ENCODE measurements at places on chromosomes 3 and 15.

DNA sequence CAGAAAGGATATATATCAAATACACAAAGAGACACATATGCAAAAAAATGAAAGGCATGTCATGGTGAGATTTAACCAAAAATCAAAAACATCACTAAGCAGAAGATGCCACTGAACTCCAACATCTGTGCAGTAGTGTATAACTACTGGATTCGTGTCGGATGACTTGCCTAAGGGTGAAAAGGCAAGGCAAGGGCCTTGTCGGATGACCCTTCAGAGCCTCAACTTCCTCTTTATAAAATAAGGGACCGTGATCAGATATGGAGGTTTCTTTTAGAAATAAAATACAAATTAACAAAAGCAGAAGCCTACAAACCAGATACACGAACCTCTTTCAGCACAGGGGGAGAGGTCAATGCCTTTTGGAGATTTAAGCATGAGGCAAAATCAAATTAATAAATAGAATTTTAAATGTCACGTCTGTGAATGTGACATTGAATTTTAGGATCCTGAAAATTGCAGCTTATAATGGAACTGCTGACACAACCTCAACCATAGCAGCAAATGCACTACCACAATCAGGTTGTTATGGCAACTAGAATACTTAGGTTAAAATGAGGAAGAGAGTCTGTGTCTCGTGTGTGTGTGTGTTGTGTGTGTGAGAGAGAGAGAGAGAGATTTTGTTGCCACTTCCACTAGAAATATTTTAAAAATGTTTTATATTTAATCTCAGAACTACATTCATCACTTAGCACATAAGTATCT is 8.3 kb upstream of the CHRM5 start:
- no peak for DNase-seq

- DNase-seq, result no peak
Observed at GRCh38 chr3:190008432-190008831, 112.3 kb downstream of the P3H2 start.

GRCh38 chr3:98553021-98553563 is 21.3 kb downstream of the GPR15 start:
- no peak for DNase-seq

DNA sequence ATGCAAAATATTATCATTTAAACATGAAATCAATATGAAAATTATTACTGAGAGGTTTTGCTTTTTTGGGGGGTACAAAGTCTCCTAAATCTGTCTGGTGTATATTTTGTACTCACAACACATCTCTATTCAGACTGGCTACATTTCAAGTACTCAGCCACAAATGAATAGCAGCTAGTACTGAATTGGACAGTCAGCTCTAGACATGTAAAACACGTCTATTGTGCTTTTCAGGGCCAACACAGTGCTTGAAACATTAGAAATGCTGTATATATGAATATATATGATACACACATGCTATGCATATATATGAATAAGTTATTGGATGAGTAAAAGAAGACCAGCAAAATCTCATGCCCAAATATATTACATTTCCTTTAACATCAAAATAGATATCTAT is 103.8 kb upstream of the CFAP20DC start:
- DNase-seq, result no peak

- DNase-seq, result no peak
Observed at GRCh38 chr15:88518903-88519302, 27.6 kb downstream of the DET1 start.

DNA sequence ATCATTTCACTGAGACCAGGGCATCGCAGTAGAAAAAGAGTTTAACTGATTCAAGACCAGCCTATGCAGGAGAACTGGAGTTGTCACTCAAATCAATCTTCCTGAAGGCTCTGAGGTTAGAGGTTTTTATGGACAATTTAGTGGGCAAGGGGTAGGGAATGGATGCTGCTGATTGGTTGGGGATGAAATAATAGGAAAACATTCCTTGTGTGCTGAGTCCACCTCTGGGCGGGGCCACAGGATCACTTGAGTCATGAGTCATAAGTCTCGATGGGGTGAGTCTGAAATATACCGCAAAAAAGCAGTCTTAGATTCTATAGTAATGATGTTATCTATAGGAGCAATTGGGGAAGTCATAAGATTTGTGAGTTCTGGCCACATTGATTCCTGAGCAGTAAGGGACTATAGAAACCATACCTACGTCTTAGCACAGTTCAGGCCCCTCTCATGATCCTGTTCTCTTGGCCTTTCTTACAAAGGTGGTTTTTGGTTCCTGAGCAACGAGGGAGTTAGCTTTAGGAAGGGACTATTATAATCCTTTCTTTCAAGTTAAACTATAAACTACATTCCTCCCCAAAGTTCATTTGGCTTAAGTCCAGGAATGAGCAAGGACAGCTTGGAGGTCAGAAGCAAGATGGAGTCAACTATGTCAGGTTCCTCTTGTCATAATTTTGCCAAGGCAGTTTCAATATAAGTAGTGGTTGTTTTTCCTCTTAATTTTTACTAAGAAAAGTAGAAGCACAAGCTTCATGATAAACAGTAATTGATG is 2.7 kb upstream of the OPA1 start:
- DNase-seq, result no peak

GRCh38 chr3:46065294-46065705 is 38.0 kb upstream of the XCR1 start:
- no peak for DNase-seq

GRCh38 chr3:15531346-15531745 is 9.8 kb upstream of the COLQ start:
- no peak for DNase-seq

GRCh38 chr15:39056357-39056756 is 491.7 kb upstream of the RASGRP1 start:
- DNase-seq, result no peak

DNA sequence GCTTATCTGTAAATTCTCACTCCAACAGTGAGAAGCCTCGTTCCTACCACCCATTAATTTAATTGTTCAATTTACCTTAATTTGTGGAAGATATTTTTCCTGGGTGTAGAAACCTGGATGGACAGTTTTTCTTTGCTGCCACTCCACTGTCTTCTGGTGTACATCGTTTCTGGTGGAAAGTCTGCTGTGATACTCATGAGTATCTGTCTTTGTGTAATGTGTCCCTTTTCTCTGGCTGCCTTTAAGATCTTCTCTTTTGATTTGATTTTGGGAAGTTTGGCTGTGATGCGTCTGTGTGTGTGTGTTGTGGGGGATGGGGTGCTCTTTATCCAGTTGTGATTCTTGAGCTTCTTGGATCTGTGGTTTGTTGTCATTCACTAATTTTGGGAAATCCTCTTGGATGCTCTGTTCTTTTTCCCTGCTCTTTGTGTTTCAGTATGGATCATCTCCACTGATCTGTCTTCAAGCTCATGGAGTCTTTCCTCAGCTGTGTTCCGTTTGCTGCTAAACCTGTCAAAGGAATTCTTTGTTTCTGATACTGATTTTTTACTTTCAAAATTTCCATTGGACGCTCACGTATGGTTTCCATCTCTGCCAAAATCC is 42.2 kb upstream of the NR2C2 start:
- no peak for DNase-seq

GRCh38 chr3:31341130-31341529 is 191.6 kb upstream of the STT3B start:
- DNase-seq, result no peak

DNA sequence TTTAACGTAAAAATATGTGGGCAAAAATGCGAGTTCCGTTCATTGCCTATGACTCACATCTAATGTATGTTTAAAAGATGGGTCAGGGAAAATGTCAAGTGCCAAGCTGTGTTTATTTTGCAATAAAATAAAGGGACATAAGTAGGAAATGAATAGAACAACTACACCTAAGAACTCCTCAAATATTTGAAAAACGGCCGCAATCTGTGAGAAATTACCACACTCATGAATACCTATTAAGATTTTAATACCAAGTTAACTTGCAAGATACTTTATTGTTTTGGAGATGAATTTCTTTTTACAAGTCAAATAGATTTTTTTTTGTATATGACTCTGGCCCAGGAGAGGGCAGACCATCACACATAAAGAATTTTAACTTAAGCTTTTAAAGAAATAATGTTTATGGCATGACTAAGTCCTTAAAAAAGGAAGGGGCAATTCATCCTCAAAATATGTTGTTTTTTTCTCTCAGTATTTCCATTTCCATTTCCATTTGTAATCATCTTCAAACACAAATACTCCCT is 152.7 kb downstream of the SUCNR1 start:
- peak; percentile 88 for DNase-seq

DNA sequence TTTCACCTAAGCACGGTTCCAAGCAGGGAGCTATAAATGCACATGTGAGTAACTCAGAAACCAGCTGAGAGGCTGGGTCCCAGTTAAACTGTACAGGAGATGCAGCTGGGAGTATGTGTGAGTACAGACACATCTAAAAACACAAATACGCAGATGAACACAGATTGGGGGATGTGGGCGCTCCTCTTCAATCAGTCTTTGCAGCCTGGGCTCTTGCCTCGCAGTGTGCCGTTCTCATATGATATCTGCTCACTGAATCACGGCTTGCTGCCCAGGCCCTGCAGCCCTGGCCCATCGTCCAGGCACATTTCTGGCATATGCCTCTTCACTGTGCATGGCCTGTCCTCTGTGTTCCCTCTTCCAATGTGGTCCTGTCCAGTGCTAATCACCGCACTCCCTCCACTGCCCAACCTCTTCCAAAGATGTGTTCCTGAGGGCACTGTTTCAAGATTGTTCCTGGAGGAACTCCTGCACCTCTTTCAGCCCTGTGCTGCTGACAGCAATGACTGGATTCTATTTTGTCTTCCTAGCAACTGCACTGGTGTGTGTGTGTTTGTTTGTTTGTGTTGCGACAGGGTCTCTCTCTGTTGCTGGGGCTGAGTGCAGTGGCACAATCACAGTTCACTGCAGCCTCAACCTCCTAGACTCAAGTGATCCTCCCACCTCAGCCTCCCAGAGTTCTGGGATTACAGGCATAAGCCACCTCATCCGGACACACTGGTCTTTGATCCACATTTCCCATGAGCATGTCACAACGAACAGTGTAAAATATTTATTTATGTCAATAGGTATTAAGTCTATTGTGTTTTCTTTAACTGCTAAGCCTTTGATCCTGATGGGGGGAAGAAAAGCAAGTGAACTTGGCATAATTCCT is 17.0 kb downstream of the CA12 start:
- no peak for DNase-seq

GRCh38 chr15:65368302-65369211 is 9.2 kb downstream of the IGDCC3 start:
- no peak for DNase-seq

DNA sequence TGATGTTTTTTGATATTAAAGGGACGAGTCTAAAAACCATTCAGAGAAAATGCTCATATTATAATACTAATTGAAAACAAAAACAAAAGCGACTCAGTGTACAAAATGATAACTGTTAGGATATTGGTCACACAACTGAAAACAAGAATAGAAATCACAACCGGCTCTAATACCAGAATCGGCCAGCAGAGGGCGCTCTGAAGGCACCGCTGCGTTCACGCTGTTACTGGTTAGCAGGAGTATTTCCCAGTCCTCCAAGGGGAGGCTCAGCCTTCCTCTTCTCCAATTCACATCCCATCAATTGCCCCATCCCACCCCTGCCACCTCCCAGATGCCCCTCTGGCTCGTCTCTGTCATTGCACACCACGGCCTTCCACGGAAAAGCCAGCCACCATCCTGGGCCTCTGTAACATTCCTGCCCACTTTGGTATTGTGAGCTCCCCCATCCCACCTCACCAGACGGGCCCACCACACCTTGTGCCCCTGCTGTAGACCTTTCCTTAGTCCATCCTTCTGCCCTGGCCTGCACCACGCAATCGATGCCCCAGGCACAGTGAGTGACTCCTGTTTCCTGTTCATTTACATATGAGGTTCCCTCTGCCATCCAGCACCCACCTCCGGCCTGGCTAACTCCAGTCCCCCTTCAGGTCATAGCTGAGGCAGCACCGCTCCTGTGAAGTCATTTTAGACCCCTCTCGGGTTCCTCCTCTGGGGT is 8.5 kb downstream of the FAM107A start:
- peak; percentile 76 for DNase-seq

GRCh38 chr3:32880225-32880624 is 62.4 kb downstream of the TRIM71 start:
- DNase-seq, result no peak

DNA sequence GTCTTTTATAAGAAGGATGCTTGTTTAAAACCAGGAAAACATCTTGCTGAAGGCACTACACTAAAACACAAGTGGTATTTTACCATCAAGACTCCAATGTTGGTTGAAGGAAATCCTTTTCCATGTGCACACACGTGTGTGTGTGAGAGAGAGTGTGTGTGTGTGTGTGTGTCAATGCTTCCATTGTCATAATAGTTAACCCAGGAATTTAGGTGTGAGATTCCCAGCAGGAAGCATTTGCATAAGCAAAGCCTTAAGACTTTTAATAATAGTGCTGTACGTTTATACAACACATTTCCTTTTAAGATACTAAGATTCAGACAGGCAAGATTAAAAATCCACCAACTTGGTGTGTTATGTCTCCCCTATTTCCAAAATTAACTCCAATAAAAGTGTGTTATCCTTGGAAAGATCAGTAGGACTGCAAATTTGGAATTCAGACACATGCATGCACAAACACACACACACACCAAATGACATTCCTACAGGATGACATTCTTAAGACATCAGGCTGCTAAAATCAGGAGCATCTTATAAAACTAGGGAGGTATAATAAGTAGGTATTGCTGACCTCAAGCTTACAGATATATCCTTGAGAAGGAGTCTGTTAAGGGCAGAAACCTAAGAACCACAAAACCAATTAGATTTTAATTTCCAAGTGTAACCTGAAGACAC is 18.3 kb downstream of the LMCD1 start:
- no peak for DNase-seq

GRCh38 chr15:65841121-65841930 is 28.0 kb upstream of the RAB11A start:
- no peak for DNase-seq

GRCh38 chr3:160564258-160564911 is 986 bp downstream of the KPNA4 start:
- DNase-seq, result peak; percentile 31

GRCh38 chr3:30649572-30650318 is 43.3 kb downstream of the TGFBR2 start:
- no peak for DNase-seq
